Heart left ventricle (tissue), 16 donors: ENCODE measurements at places on chromosomes 5 and 9. TPM values are rescaled to one million over a fixed set of nuclear protein-coding genes. Genes with fewer than 3 reads are reported as not detected.

DNA sequence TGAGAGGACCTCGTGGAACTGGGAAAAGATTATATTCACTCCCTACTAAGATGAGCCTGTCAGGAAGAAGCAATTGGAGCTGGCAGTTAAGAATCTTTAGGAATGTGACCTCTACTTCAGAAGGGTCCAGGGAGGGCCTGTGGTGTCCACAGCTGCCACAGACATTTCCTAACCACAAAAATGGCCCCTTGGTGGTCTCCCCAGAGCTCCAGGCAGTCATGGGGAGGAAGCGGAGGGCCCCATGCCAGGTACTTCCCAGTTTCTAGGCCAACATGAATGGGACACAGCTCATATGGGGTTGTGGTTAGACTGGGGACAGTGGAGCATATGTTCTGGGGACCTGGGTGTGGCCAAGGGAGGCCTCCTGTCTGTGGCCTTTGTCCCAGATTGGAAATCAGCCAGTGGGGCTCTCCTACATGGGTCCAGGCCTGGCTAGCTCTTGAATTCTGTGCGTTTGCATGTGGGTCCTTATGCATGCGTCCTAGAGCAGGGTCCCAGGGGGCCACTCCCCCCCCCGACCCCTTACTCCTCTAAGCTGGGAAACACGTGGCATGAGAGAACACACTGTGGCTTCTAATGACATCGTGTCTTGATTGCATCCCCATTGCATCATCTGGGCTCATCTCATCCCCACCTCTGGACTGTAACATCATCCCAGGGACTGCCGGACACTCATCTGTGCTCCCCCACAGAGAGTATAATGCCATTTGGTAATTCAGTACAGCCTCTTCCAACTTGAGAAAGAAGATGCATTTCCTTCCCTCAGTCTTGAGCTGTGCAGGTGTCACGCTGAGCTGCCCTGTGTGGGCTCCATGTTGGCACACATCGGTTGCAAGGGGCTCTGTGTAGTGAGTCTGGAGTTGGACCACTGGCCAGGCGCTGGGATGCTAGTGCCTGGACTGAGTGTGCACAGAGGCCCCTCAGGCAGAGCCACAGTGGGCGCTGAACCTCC, 31.3 kb downstream of the IRF1 start:
- no peaks in the 10 kb centered on the region for H3K27me3 ChIP-seq
- no peak for DNase-seq
- H3K4me1 ChIP-seq = peaks cover 99% of the 10 kb centered on the region
- H3K27ac ChIP-seq = peak overlapping the region; percentile 1
- H3K4me3 ChIP-seq = no peak overlapping the region

- H3K4me1 ChIP-seq = no peaks in the 10 kb centered on the region
- H3K27me3 ChIP-seq = no peaks in the 10 kb centered on the region
- H3K27ac ChIP-seq = no peak overlapping the region
- no peak overlapping the region for H3K4me3 ChIP-seq
- DNase-seq = no peak
Measured at GRCh38 chr5:64628901-64629300, 61.4 kb upstream of the SHISAL2B start.

DNA sequence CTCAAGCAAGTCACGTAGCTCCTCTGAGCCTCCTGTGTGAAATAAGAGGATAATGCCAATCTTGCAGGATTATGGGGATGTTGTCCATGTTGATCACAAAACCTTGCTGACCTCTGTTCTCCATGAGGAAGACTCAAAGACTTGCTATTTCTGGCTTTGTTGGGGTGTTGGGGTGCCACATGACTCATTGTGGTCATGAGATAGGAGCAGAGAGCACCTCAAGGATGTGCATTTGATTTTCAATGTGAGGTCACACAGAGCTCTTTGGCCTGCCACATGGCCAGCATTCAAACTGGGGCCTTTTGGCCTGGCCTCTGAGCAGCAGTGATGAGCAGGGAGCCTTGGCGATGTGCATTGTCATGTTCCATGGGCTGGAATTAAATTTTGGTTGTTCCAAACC, 380.3 kb downstream of the GADD45G start:
- H3K36me3 ChIP-seq = no peaks in the 10 kb centered on the region
- no peak for DNase-seq
- peaks cover 4% of the 10 kb centered on the region for H3K27me3 ChIP-seq
- H3K4me1 ChIP-seq = no peaks in the 10 kb centered on the region
- H3K4me3 ChIP-seq = no peak overlapping the region
- H3K27ac ChIP-seq = no peak overlapping the region

DNA sequence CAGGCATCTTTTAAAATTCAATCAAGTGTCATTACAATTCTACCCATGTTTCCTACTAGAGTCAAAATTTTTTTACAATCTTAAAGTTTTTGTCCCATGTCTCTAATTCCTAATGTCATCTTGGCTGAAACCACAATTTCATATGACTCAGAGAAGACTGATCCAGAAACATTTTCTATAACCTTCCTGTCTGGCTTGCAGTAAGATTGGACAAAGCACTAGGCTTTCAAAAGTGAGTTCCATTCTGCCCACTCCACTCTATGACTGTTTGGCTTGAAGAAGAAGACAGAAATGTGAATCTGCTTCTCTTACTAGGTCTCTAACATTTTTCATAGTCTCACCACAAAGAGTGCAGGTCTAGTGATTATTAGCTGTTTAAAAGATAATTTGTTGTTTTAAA, 88.8 kb downstream of the NR3C1 start:
- no peak for DNase-seq
- H3K4me1 ChIP-seq = peaks cover 81% of the 10 kb centered on the region
- H3K27me3 ChIP-seq = no peaks in the 10 kb centered on the region
- no peak overlapping the region for H3K27ac ChIP-seq
- no peaks in the 10 kb centered on the region for H3K36me3 ChIP-seq
- no peak overlapping the region for H3K4me3 ChIP-seq

GRCh38 chr9:131122158-131122557, 3.2 kb upstream of the NUP214 start:
- DNase-seq = no peak
- H3K4me1 ChIP-seq = peaks cover 8% of the 10 kb centered on the region
- H3K36me3 ChIP-seq = no peaks in the 10 kb centered on the region
- no peaks in the 10 kb centered on the region for H3K27me3 ChIP-seq
- no peak overlapping the region for H3K27ac ChIP-seq
- H3K4me3 ChIP-seq = no peak overlapping the region

GRCh38 chr9:81193362-81194339, 495.7 kb downstream of the TLE1 start:
- H3K27ac ChIP-seq = no peak overlapping the region
- no peaks in the 10 kb centered on the region for H3K4me1 ChIP-seq
- no peaks in the 10 kb centered on the region for H3K36me3 ChIP-seq
- H3K27me3 ChIP-seq = no peaks in the 10 kb centered on the region
- H3K4me3 ChIP-seq = no peak overlapping the region
- DNase-seq = no peak

- DNase-seq = no peak
- no peak overlapping the region for H3K4me3 ChIP-seq
Measured at GRCh38 chr5:15598294-15598902, 98.4 kb downstream of the FBXL7 start.

GLRX gene
- 126 TPM for polyA plus RNA-seq

DNA sequence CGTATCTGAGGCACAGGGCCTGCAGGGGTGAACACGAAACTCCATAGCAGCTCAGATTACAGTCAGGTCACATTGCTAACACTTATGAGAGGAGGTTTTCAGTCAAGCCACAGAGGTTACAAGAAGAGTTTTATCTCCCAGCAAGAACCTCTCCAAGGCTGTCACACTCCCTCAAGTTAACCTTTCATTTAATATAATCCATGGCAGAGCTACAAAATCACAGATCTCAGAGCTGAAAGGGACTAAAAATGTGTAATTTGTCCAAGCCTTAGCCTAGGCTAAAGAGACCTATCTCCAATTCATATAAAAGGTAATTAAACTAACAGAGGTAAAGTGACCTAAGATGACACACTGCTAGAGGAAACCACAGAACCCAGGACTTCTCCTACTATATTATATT, 57.2 kb downstream of the MLANA start:
- no peaks in the 10 kb centered on the region for H3K36me3 ChIP-seq
- H3K27ac ChIP-seq = no peak overlapping the region
- no peak for DNase-seq
- no peak overlapping the region for H3K4me3 ChIP-seq
- peaks cover 21% of the 10 kb centered on the region for H3K4me1 ChIP-seq

LRRC19 gene
- not detected for polyA plus RNA-seq

MARVELD2 gene
- 0.55 TPM for polyA plus RNA-seq

DNA sequence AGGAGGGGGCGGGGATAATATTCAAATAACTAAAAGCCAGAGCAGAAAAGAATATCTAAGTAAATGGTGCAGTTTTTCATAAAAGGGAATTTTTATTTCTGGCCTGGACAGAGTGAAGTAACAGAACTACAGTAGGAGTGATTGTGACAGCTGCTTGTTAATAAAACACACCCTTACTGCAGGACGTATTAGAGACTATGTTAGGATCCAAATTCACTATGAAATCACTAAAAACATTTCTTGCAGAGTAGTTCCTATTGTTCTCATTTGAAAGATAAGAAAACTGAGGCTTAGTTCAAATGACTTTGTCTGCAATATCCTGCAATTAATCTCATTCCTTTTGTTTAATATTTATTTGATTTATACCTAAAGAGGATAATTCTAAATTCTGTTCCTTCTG, 39.5 kb downstream of the FAM174A start:
- no peak for DNase-seq
- H3K36me3 ChIP-seq = no peaks in the 10 kb centered on the region
- no peaks in the 10 kb centered on the region for H3K27me3 ChIP-seq
- H3K4me3 ChIP-seq = no peak overlapping the region
- no peak overlapping the region for H3K27ac ChIP-seq

DNA sequence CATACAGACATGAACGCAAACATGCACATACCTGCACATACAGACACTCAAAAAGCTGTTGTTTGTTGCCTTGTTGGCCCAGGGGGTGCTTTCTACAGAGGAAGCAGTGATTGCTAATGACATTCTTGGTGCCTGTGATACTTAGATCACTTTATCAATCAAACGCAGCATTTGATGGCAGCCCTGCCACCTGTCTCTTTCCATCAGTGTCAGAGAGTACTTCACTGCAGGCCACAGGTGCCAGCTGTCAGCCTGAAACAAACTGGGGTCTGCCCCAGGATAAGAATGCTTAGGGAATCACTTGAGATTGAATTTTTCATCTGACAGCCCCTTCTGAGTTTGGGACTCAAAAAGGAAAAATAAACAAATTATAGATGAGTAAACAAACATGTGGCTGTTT, 388.9 kb upstream of the SGCD start:
- DNase-seq = no peak
- H3K4me3 ChIP-seq = no peak overlapping the region
- peaks cover 10% of the 10 kb centered on the region for H3K4me1 ChIP-seq
- H3K36me3 ChIP-seq = no peaks in the 10 kb centered on the region
- H3K27ac ChIP-seq = no peak overlapping the region

- H3K4me3 ChIP-seq = no peak overlapping the region
- no peak for DNase-seq
- no peaks in the 10 kb centered on the region for H3K36me3 ChIP-seq
- no peaks in the 10 kb centered on the region for H3K27me3 ChIP-seq
- H3K4me1 ChIP-seq = no peaks in the 10 kb centered on the region
- H3K27ac ChIP-seq = no peak overlapping the region
Measured at GRCh38 chr5:22965960-22966359, 112.8 kb upstream of the CDH12 start.

- no peak for DNase-seq
- peaks cover 7% of the 10 kb centered on the region for H3K36me3 ChIP-seq
- H3K27me3 ChIP-seq = no peaks in the 10 kb centered on the region
- H3K27ac ChIP-seq = no peak overlapping the region
- H3K4me1 ChIP-seq = no peaks in the 10 kb centered on the region
Measured at GRCh38 chr5:120684749-120685415, 220.8 kb downstream of the PRR16 start.
